ENCODE measurements at places on chromosomes 2 and 18. TPM values are rescaled to one million over a fixed set of nuclear protein-coding genes. Genes with fewer than 3 reads are reported as not detected.

DDX18 gene
- total RNA-seq = 56.7 TPM

FBLN7 gene
- 4.4 TPM for total RNA-seq

ARHGAP15 gene
- total RNA-seq = 107 TPM

IL1B gene
- 2.3 TPM for total RNA-seq

STON1 gene
- 68.0 TPM for total RNA-seq

UGT1A4 gene
- 1.1 TPM for total RNA-seq

DNAJC5G gene
- total RNA-seq = 0.42 TPM

OTOS gene
- not detected for total RNA-seq

FAM161A gene
- 15.3 TPM for total RNA-seq

RSAD2 gene
- 11.1 TPM for total RNA-seq

SATB2 gene
- total RNA-seq = 3.5 TPM

ALPG gene
- total RNA-seq = not detected

TMEM247 gene
- total RNA-seq = not detected

ALLC gene
- total RNA-seq = 0.16 TPM

DAW1 gene
- 0.16 TPM for total RNA-seq

POTEI gene
- 0.05 TPM for total RNA-seq

COL4A3 gene
- 0.74 TPM for total RNA-seq

COL6A3 gene
- total RNA-seq = 1,173 TPM

CD207 gene
- total RNA-seq = not detected

CCDC138 gene
- total RNA-seq = 22.6 TPM

PSMA8 gene
- total RNA-seq = not detected

SKOR2 gene
- total RNA-seq = not detected

BOLL gene
- 0.11 TPM for total RNA-seq

CTNNA2 gene
- 14.0 TPM for total RNA-seq

ELOA2 gene
- total RNA-seq = not detected

KCNK3 gene
- 4.7 TPM for total RNA-seq

ACKR3 gene
- 40.4 TPM for total RNA-seq

DNAH7 gene
- total RNA-seq = 3.5 TPM

SLC19A3 gene
- total RNA-seq = 1.4 TPM

KLHL30 gene
- 1.8 TPM for total RNA-seq

COMMD1 gene
- total RNA-seq = 49.1 TPM

PLEK gene
- 12.4 TPM for total RNA-seq

CLHC1 gene
- 56.6 TPM for total RNA-seq

CYTIP gene
- total RNA-seq = 3.4 TPM

FLACC1 gene
- 1.3 TPM for total RNA-seq

ST6GAL2 gene
- total RNA-seq = 53.2 TPM

SFXN5 gene
- total RNA-seq = 11.8 TPM

BOD1L2 gene
- not detected for total RNA-seq

RESP18 gene
- total RNA-seq = not detected

AFF3 gene
- total RNA-seq = 43.5 TPM

COPS9 gene
- total RNA-seq = 53.5 TPM

TMEFF2 gene
- 4.7 TPM for total RNA-seq

SLC23A3 gene
- total RNA-seq = 2.2 TPM

NYAP2 gene
- total RNA-seq = 0.79 TPM

CHRND gene
- total RNA-seq = 1.3 TPM

SERPINB13 gene
- 1.7 TPM for total RNA-seq

RAB6C gene
- total RNA-seq = 0.11 TPM

TUBA4B gene
- not detected for total RNA-seq

UGT1A9 gene
- not detected for total RNA-seq

GPBAR1 gene
- total RNA-seq = 1.6 TPM

RNF125 gene
- total RNA-seq = 10.9 TPM

GAL3ST2 gene
- total RNA-seq = not detected

ERMN gene
- not detected for total RNA-seq

HOXD12 gene
- total RNA-seq = 2.2 TPM

KCNIP3 gene
- 6.1 TPM for total RNA-seq

ITGA4 gene
- total RNA-seq = 49.2 TPM

TEX44 gene
- total RNA-seq = not detected

ACMSD gene
- not detected for total RNA-seq
